ENCODE measurements at places on chromosomes 7 and 10.

DNA sequence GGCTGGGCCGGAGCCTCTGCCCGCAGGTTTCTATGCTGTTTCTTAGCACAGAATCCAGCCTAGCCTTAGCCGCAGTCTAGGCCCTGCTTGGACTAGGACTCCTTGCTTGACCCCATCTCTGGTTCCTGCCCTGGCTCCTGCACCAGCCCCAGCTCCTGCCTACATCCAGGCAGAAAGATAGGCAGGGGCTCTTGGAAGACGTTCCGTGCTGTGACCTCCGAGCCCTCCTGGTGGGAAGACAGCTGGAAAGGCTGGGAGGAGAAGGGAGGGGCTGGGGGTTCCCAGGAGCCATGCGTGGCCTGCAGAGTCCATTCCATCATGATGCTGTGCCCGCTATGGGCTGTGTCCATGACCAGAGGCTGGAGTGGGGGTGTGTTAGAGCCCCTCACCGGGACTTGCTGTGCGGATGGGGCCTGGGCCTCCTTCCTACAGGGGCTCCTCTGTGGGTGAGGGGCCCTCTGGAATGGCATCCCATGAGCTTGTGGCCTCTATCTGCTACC is 26.2 kb downstream of the RAMP3 start:
- DNase-seq = no peak

DNA sequence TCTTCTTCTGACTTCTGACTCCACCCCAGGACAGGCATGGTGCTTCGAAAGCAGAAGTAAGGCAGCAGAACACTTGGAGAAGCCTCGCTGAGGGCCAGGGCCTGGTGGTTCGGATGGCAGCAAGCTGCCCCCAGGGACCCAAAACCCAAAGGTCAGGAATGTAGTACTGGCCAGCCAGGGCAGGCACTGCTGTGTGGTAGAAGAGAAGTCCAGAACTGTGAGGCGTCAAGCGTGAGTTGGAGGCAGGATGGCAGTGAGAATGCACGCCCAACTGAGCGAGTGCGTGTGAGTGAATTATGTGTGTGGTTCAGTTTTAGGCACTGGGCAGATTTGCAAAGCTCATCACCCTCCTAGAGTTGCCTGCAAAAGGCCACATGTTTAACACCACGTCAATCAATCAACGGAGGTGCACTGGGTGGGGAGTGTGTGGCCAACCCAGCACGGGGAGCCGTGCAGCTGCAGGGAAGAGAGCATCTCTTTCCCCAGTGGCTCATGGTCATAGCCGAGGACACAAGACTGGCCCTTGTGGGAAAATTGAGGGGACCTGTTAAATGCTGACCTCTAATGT is 144.3 kb downstream of the KCNMA1 start:
- DNase-seq = no peak

DNA sequence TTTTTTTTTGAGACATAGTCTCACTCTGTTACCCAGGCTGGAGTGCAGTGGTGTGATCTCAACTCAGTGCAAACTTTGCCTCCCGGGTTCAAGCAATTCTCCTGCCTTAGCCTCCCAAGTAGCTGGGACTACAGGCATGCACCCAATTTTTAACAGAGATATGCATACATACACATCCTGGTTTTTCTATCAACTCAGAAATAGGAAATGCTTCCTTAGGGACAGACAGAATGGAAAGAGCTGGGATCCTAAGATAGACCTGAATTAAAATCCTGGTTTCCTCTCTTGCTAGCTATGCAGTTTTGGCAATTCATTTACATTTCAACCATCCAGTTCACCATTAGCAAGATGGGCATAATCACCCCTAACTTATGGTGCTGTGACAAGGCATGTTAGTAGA is 347.5 kb downstream of the GPAM start:
- no peak for DNase-seq

DNA sequence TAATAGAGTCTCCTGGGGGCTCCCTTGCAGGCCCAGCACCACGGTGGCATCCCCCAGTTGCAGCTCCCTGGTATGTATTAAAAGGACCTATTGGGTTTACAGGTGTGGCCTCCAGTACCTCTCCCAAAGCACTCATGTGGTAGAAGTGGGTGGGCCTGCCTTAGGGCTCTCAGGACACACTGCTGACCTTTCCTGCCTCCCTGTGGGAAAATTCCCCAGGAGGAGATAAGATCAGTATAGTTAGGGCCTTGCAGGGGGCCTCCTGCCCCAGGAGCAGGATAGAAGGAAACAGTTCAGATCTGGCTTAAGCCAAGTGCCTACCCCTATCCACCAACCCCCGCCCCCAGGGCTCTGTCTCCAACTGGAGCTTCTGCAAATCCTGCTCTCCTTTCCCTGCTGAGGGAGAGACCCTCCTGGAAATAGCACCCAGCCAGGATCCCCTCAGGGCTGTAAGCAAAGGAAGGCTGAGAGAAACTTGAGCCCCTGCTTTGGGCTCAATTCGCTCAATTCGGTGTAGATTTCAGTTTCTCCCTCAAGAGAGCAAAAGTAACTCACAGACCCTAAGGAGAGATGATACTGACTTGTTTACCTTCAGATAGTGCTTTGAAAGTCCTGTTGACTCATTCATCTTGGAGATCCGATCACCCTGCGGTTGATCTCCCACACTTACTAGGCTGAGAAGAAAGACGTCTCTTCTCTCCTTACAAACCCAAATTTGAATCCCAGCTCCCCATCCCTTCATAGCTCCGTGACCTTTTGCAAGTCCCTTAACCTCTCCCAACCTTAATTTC is 130.6 kb downstream of the WDR11 start:
- no peak for DNase-seq

- DNase-seq = no peak
Measured at GRCh38 chr10:55063811-55064210, 262.8 kb upstream of the PCDH15 start.

DNA sequence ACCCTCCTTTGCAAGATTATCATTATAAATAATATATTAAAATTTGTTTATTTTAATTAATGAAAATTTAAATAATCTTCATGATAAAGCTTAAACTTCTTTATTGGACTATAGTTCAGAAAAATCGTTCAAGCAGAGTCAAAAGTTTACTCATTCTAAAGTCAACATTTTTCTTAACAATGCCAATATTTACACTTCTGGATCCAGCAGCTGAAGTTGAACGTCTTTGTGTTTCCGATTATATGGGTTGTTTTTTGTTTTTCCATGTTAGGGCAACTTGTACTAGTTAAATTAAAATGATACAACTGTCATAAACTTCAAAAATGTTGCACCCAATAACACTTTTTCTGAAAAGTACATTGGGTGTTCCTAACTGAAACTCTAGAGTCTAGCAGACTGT is 43.8 kb downstream of the GRB10 start:
- no peak for DNase-seq

- DNase-seq = no peak
Measured at GRCh38 chr7:94123136-94123535, 119.0 kb upstream of the BET1 start.

DNA sequence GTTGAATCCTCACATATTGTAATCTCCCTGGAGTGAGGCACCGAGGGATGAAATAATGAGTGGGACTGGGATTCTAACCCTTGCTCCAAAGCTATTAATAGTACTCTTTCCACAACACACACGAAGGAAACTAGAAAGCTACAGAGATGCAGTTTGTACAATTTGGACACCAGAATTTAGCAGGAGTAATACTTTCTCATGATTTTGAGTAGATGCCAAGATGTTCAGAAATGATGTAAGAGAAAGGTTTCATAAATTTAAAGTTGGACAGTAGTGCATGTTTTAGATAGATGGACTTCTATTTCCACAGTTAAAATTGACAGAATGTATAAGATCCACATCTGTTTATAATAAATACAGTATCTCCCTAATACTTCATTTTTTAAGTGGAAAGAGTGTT is 46.5 kb downstream of the PRR15 start:
- DNase-seq = no peak

GRCh38 chr7:106064316-106064715 is 47.8 kb downstream of the SYPL1 start:
- DNase-seq = no peak

DNA sequence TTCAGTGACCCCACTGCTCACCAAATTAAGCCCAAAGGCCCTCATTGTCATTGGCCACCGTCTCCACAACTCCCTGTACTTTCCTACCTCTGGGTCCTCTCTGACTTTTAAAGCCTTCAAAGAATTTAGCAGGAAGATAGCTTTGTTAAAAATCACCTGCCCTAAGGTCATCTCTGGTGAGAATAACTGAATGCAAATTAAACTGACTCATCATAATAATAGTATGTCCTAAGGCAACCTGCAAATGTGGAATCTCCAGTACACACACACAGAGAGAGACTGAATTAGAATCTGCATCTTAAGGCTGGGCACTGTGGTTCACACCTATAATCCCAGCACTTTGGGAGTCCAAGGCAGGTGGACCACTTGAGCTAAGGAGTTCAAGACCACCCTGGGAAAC is 24.1 kb downstream of the OAT start:
- DNase-seq = no peak

DNA sequence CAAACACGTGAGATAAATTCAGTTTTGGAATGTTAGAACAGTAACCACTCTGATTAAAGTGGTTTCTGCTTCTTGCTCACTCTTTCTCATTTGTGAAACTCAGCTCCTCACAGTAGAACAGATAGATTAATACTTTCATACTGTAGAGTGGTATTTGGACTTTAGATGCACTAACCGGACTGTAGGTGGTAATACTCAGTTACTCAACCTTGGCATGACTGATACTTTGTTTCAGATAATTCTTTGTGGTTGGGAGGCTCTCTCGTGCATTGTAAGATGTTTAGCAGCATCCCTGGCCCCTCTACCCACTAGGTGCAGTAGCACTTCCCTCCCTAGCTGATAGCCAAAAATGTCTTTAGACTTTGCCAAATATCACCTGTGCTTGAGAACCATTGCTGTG is 37.6 kb downstream of the MCU start:
- no peak for DNase-seq

GRCh38 chr7:30618961-30619360 is 24.3 kb downstream of the GARS1 start:
- DNase-seq = no peak

- no peak for DNase-seq
Measured at GRCh38 chr7:44849885-44850544, 2.1 kb upstream of the H2AZ2 start.

- DNase-seq = no peak
Measured at GRCh38 chr10:101052285-101052684, 9.5 kb upstream of the KAZALD1 start.

- peak; percentile 35 for DNase-seq
Measured at GRCh38 chr7:142357953-142358520, 100.2 kb upstream of the PRSS58 start.

- no peak for DNase-seq
Measured at GRCh38 chr10:115898242-115898641, 374.8 kb downstream of the GFRA1 start.

- no peak for DNase-seq
Measured at GRCh38 chr7:13047061-13047460, 359.6 kb downstream of the ARL4A start.

- DNase-seq = peak; percentile 4
Measured at GRCh38 chr10:54133203-54133602, 667.8 kb downstream of the PCDH15 start.

DNA sequence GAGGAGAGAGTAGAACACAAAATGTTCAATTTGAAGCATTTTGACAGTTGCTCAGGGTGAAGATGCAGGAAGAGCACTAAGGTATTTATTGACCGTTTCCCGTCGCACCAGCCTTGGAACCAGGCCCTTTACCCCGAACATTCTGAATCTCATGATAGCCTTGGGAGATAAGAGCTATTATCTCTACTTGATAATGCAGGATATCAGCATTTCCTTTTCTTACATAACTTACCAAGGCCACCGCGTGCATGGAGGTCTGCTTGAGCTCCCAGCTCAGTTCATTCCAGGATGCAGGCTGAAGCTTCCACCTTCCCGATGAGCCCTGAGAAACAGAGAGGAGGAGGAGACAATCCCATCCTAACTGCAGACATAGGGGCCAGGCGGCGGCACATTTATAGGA is 324.2 kb upstream of the COBL start:
- no peak for DNase-seq

Measured in NCI-H1105 (cell line).